ENCODE measurements at places on chromosomes 6 and 20.

- no peak for DNase-seq
These were observed 366.8 kb upstream of the KHDRBS2 start for GRCh38 chr6:62652692-62653328.

DNA sequence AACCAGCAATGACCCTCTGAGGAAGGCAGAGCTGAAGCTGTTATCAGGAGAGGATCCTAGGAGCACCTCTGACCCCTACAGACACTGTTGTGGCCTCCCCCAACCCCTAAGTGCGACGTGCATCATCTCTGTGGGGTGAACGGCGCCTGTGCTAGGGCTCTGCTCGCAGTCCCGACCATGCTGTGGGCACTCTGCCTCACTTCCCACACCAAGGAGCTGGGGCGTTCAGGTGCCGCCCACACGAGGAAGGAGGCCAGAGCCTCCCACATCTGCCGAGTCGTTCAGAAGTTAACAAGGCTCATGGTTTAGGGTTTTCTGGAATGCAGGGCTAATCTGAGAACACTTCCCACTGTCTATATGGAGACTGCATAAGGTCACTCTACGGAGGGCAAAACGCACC lies 62.1 kb downstream of the GINS1 start:
- DNase-seq = no peak

DNA sequence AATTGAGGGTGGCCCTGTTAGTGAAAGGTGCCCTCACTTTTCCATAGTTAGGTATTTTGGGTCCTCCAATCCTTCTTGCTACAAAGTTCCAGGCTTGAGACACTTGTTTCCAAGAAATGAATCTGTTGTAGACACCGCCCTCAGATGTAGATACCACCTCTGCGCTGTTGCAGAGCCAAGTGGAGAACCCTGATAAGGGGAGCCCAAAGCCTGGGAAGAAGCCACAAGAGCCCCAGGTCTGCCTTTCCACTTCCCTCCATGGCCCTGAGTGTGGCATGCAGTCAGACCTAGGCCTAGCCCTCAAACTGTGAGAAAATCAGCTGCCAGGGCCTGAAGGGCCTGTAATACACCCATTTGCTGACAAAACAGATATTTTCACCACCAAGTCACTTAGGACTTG lies 37.1 kb downstream of the DTD1 start:
- DNase-seq = no peak

GRCh38 chr20:1364106-1364505 lies 28.7 kb downstream of the FKBP1A start:
- no peak for DNase-seq

DNA sequence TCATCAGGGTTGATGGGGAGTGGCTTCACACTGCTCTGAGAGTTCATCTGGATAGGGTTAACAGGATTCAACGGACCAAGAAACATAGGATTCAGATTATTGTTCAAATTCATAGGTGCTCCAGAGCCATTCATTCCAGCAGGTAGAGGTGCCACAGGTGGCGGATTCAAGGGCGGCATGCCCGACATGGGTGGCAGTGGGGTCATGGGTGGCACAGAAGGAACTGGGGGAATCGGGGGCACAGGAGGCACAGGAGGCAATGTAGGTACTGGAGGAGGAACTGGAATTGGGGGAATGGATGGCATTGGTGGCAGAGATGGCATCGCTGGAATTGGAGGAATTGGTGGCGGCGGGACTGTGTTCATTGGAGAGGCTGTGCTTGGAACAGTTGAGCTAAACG lies 10.3 kb downstream of the CPNE1 start:
- DNase-seq = no peak

DNA sequence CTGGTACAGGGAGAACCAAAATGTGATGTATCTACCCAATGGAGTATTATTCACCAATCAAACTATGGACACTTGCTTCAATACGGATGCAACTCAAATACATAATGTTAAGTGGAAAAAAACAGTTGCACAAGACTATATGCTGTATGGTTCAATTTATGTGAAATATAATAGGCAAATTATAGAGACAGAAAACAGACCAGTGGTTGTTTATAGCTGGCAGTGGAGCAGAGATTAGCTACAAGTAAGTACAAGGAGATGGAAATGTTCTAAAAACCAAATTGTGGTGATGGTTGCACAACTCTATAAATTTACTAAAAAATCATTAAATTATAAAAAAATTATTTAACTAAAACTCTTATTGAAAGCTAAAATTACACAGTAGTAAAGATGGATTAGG lies 113.2 kb downstream of the PRDM1 start:
- DNase-seq = no peak

- DNase-seq = no peak
These were observed 42.9 kb downstream of the MDN1 start for GRCh38 chr6:89776583-89777233.

- no peak for DNase-seq
These were observed 169.4 kb upstream of the RALGAPA2 start for GRCh38 chr20:20881808-20882207.

GRCh38 chr6:140182821-140183220 lies 808.4 kb upstream of the CITED2 start:
- no peak for DNase-seq

- DNase-seq = no peak
These were observed 20.1 kb upstream of the SLC22A1 start for GRCh38 chr6:160101277-160102205.

DNA sequence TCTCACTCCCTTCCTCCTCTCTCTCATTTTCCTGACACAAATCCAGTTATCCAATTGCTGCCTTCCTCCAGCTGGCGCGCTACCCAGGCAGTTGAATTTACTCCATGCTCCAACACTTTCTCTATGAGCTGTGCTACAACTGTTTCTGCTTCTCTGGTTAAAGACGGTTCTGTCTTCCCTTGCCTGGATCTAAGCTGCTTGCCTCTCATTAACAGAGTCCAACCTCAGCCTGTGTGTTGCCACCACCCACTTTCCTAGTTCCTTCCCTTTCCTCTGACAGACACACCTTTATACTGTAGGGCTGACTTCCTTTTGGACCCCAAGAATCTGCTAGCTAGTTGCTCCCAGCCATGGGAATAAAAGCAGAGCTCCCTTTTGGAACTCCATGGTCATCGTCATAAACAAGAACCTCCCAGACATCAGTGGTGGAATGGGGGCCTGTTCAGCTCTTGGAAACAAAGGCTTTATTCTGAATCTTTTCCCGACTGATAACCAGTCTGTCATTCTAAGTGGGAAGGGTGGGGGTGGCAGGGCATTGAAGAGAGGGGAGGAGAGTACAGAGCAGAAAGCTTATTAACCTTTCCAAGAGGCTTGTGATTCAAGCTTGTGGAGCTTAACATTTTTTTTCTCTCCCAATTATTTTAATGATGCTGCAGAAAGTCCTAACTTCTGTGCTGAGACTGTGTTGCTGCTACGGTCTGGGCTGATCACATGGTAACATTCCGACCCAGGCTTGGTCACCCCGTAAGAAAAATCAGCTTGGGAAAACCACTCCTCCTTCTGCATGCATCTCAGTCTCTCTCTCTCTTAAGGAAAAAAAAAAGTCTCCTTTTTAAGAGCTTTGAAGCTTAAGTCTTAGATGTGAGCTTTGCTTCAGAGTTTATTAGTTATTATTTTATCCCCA lies 31.3 kb upstream of the BMP2 start:
- DNase-seq = no peak

DNA sequence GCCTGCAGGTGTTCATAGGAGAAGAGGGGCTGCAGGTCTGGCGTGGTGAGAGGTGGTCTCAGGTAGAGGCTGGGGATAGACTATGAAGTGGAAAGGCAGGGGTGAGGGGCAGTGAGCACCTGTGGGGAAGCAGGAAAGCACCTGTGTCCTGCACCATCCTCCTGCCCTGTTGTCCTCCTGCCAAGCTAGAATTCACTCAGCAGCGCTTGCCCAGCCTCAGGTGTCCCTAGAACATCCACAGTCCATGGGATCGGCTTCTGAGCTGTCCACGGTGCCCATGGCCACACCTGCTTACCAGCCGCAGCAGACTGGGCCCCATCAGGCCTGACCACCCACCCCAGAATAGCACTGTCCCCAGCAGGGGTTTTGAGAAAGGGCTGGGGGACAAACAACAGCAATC lies 456.2 kb upstream of the SULF2 start:
- no peak for DNase-seq

GRCh38 chr20:4601630-4602296 lies 119.9 kb upstream of the PRND start:
- DNase-seq = no peak

GRCh38 chr6:109958626-109959025 lies 19.5 kb upstream of the GPR6 start:
- no peak for DNase-seq

DNA sequence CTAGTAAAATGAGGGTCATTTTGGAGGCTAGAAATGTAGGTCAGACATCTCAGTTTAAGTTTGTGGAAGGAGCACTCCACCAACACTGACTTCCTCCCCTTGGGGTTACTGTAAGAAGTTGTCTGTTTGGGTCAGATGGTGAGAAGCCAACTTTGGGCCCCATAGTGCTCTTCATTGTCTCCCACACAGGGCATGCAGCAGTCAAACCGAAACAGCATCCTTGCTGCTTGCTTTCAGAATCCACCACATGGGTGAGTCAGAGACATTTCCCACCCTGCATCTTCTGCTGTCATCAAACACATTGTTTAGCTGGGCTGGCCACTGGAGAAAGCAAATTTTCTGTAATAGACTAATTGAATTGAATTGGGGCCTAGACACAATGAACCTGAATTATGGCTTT lies 16.8 kb downstream of the IL17F start:
- no peak for DNase-seq

- DNase-seq = no peak
These were observed 51.7 kb downstream of the SLC22A23 start for GRCh38 chr6:3405182-3405518.

- no peak for DNase-seq
These were observed 48.5 kb upstream of the CCDC167 start for GRCh38 chr6:37548067-37548674.

GRCh38 chr20:36883977-36884535 lies 8.1 kb downstream of the TLDC2 start:
- no peak for DNase-seq

DNA sequence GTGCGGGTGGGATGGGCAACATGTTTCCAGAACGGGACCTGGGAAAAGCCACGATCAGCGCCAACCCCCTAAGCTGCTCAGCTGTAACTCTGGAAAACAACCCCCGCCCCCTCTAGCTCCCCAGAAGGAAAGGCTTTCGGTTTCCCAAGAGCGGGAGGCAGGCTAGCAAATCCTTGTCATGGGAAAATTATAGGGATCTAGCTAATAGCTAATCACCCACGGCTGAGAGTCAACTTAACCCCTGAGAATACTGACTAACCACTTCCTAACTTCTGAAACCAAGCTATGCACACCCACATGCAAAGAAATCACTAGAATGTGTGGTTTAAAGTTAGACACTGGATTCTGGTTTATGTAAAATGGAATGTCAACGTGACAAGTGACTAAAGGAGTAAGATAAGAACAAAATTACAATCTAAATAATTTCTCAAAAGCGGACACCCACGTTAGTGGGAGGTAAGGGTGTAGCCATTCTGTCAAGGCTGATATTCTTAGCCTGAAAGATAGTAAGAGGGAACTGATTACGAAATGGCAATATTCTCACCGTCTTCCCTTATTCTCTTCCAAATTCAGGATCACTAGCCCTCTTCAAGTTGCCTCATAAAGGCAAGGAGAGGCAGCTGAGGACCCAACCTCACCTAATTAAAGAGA lies 20.1 kb downstream of the JAG1 start:
- DNase-seq = no peak

GRCh38 chr6:66278115-66278514 lies 571.1 kb upstream of the EYS start:
- DNase-seq = no peak

GRCh38 chr6:135909737-135910387 lies 58.4 kb downstream of the PDE7B start:
- no peak for DNase-seq

GRCh38 chr6:37038292-37039198 lies 33.1 kb downstream of the FGD2 start:
- DNase-seq = no peak

DNA sequence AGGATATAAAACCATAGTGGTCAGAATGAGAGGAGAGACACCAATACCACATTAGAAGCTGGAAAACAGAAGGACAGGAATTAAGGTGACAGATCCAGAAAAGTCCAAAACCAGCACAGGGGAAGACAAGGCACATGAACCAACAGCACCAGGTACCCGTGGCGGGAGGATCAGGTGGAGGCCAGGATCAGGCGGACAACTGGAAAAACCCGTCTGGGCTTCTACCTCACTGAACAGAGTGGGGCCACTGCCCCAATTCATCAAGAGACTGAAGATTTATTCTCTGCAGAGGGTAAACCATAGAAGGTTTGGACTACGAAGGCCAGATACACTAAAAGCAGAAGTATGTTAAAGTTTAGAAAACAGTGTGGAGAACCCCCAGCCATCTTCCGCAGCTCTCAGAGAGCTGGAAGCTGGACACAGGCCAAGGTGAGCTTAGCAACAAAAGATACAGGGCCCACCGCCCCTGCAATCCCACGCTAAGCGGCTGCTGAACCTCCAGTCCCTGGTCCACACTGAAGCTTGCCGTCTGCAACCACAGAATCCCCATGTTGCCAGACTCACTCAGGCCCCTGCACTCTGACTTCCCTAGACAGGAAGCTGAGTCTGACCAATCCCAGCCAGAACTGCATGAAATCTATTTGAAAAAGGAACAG lies 29.9 kb downstream of the ABHD12 start:
- DNase-seq = no peak

- no peak for DNase-seq
These were observed 319.4 kb downstream of the CD109 start for GRCh38 chr6:74015427-74015826.

GRCh38 chr6:167951781-167952511 lies 45.5 kb upstream of the KIF25 start:
- no peak for DNase-seq

- no peak for DNase-seq
These were observed 69.2 kb upstream of the PTGIS start for GRCh38 chr20:49637046-49637637.

- DNase-seq = no peak
These were observed 42.7 kb downstream of the SNRNP48 start for GRCh38 chr6:7632501-7633290.

GRCh38 chr6:131858765-131859415 lies 51.1 kb downstream of the ENPP1 start:
- no peak for DNase-seq

DNA sequence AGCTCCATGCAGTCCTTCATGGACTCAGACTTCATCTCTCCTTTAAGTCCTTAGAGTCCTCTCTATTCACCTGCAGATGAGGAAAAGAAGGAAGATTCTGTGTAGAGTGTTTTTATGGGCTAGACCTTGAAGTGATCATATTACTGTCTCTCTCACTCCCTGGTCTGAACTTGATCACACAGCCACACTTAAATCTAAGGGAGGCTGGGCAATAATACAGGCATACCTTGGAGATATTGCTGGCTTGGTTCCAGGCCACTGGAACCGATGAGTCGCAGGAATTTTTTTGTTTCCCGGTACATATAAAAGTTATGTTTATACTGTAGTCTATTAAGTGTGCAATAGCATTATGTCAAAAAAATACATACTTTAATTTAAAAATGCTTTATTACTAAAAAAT lies 59.2 kb upstream of the FOXO3 start:
- no peak for DNase-seq

GRCh38 chr20:61798632-61799031 lies 267.0 kb downstream of the TAF4 start:
- DNase-seq = no peak

All from frontal cortex (tissue), 4 donors.